Naive B cell (primary cell): ENCODE measurements at places on chromosomes 1 and 21. TPM values are rescaled to one million over a fixed set of nuclear protein-coding genes. Genes with fewer than 3 reads are reported as not detected.

- no peak for DNase-seq
Measured at GRCh38 chr1:206421616-206422340, 48.5 kb upstream of the IKBKE start.

The PDZK1IP1 gene
- polyA plus RNA-seq = not detected

DNA sequence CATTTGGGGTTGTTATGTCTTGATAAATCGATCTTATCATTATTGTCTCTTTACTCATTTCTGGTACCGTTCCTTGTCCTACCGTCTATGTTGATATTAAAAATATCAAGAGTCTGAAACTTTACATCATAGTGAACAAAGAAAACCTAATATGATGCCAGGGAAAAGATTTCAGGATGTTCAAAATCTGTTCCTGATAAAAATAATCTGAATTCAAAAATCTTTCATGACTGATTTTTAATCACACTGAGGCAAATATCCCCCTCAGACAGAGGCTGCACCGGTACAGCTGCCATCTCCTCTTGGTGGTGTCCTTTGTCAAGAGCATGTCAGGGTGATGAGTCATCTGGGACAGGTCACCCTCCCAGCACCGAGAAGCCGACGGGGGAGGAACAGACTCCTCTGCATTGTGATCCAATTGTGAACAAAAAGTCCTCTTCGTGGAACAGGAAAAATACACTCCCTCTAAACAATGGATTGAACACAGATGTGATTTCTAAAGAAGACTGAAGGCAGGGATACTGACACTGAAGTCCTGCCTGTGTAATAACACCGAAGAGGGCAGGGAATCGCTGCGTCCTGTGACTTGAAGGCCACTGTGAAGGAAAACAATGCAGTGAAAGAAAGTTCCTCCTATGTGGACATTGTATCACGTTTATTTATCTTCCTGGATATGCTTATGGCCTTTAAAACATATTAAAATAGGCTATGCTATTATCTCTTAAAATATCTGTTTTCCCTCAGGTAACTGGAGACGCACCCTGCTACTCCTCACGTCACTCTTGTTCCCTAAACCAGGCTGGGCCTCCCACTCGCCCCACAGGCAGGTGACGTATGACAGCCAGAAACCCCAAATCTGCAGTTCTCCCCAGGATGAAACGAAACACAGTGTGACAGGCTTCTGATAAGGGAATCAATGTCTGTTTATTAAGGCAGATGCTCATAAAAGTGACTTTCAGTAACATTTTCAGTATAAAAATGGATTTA, 4.3 kb upstream of the SPATC1L start:
- DNase-seq = no peak

DNA sequence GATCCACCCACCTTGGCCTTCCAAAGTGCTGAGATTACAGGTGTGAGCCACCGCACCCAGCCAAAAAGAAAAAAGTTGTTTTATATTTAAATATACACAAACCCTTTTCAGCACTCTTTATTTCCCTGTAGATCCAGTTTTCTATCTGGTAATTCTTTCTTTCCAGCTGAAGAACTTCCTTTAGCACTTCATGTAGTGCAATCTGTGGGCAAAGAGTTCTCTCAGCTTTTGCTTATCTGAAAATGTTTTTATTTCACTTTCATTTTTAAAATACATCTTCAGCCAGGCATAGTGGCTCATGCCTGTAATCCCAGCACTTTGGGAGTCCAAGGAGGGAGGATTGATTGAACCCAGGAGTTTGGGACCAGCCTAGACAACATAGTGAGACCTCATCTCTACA, 28.5 kb upstream of the HYI start:
- DNase-seq = no peak

DNA sequence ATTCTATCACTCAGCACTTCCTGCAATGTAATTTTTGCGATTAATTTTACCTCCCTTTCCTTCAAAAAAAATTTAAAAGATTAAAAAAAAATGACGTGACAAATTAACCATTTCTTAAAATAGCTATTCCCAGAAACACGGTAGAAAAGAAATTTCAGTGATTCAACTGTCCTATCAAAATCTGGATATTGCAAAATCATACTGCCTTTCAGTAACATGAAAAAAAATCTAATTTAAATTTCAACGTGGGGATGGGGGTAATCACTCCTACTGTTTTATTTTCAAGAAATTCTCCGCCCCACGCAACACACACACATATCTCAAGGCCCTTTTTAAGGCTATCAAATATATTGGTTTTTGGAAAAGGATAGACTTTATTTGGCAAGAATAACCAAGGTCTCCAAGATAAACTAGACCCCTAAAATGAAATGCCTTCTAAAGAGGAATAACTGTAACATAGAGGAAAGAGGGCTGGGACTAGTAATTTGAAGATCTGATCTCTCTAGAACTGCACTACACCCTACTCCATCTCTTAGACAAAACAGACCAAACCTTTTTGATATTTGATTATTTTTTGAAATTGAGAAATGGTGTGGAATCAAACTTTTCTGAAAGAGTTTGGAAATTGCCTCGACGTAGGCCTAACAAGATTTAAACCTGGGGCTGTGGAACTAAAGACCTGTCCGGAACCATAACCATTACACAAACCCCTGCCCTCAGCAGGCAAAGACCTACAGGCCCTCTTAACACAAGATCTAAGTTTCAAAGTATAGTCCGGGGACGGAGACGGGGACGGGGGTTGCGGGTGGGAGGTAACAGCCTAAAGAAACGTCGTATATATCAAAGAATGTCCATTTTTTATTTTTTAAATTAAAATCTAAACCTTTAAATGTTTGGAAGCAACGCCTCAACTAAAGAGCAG, 941 bp downstream of the ARNT start:
- DNase-seq = no peak
